ENCODE measurements at places on chromosomes 4 and X. TPM values are rescaled to one million over a fixed set of nuclear protein-coding genes. Genes with fewer than 3 reads are reported as not detected.

- no peaks in the 10 kb centered on the region for H3K27me3 ChIP-seq
- no peak for DNase-seq
- no peaks in the 10 kb centered on the region for H3K4me1 ChIP-seq
These were observed 3.8 kb downstream of the HPGDS start for GRCh38 chr4:94338681-94339351.

- no peaks in the 10 kb centered on the region for H3K36me3 ChIP-seq
- peak overlapping the region; percentile 30 for H3K27ac ChIP-seq
- no peaks in the 10 kb centered on the region for H3K27me3 ChIP-seq
- no peak overlapping the region for H3K4me3 ChIP-seq
- peak; percentile 71 for DNase-seq
These were observed 11.7 kb upstream of the PRPS2 start for GRCh38 chrX:12779534-12779933.

DNA sequence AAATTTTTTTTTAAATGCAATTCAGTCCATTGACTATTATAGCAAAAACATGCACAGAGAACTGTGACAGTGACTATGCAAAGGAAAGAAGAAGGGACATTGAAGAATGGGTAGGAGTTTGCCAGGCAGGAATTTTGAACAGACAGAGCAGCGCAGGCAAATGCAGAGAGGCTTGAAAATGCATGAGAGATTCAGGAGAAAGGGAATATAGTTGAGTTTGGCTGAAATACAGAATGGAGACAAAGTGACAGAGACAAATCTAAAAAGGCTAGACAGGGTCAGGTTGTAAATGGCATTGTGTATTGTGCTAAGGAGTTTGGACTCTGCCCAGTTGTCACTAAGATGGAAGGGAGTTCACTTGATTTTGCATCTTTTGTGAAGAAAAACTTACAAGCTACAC lies 42.4 kb upstream of the IL21 start:
- H3K4me1 ChIP-seq: no peaks in the 10 kb centered on the region
- no peak overlapping the region for H3K27ac ChIP-seq
- no peak for DNase-seq
- no peak overlapping the region for H3K4me3 ChIP-seq
- no peaks in the 10 kb centered on the region for H3K27me3 ChIP-seq

DNA sequence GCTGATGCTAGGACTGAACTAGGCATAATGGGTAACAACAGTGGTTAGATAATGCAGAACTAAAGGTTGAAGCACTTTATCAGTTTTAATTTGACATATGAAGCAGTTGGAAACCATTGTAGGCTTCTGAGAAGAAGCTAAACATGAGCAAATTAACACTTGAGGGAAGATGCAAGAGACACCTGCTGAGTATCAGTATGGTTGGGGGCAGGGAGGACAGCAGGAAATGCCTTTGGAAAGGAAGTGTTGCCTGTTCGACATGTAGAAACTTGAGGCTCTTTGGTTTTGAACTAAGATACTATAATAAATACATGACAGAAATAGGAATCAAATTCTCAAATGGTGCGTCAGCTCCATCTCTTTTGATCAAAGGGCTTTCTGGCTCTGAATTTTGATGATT lies 115.6 kb downstream of the FHIP1A start:
- H3K4me3 ChIP-seq: no peak overlapping the region
- no peaks in the 10 kb centered on the region for H3K27me3 ChIP-seq
- no peaks in the 10 kb centered on the region for H3K36me3 ChIP-seq
- H3K4me1 ChIP-seq: no peaks in the 10 kb centered on the region
- no peak for DNase-seq

- H3K4me1 ChIP-seq: peaks cover 10% of the 10 kb centered on the region
- no peak for DNase-seq
- H3K27me3 ChIP-seq: no peaks in the 10 kb centered on the region
- no peak overlapping the region for H3K27ac ChIP-seq
- peaks cover 28% of the 10 kb centered on the region for H3K36me3 ChIP-seq
- no peak overlapping the region for H3K4me3 ChIP-seq
These were observed 7.5 kb downstream of the HADH start for GRCh38 chr4:107996949-107997788.

- peaks cover 26% of the 10 kb centered on the region for H3K4me1 ChIP-seq
- peak overlapping the region; percentile 73 for H3K4me3 ChIP-seq
- H3K27ac ChIP-seq: peak overlapping the region; percentile 98
- H3K27me3 ChIP-seq: no peaks in the 10 kb centered on the region
- DNase-seq: peak; percentile 66
These were observed 884 bp downstream of the CCDC120 start for GRCh38 chrX:49059681-49060085.

DNA sequence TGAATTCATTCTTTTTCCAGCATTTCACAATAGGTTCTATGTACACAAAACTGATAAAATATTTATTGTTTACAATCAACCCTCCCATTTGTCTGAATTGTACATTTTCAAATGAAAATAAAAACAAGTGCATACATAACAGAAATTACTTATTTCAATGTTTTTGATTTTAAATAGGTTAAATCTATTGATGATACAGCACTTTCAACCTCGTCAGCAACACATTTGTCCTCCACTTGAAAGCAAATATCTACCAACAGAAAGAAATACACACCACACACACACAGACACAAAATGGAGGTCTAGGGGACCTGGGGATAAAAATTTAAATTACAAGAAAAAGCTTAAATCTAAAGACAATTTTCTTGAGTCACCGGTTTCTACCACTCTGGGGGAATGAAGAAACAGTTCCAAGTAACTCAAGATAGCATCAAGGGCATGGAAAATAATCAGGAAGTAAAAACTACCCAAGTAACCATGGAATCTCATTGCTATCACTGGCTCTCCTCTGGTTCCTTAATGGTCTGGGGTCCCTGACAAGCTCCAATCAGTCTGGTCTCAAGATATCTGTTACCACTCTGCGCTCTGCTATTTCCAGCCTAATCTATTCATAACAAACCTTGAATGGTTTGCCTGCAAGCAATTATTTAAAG lies 27.6 kb downstream of the ANKRD17 start:
- DNase-seq: no peak
- no peak overlapping the region for H3K27ac ChIP-seq
- H3K27me3 ChIP-seq: no peaks in the 10 kb centered on the region
- H3K36me3 ChIP-seq: peaks cover 13% of the 10 kb centered on the region
- no peak overlapping the region for H3K4me3 ChIP-seq
- no peaks in the 10 kb centered on the region for H3K4me1 ChIP-seq

DNA sequence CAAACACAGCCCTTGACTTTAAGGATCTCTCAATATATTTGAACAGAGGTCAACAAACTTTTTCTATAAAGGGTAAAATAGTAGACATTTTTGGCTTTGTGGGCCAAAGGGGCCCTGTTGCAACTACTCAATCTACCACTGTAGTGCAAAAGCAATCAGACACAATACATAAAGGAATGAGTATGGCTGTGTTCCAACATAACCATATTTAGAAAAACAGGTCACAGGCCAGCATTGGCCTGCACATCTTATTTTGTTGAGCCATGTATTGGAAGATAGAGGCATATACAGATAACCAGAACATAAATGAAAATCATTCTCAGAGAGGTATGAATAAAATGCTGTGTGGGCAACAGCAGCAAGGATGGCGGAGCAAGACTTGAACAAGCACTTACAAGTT lies 49.8 kb downstream of the MID1 start:
- H3K4me1 ChIP-seq: no peaks in the 10 kb centered on the region
- H3K27me3 ChIP-seq: no peaks in the 10 kb centered on the region
- H3K36me3 ChIP-seq: peaks cover 4% of the 10 kb centered on the region
- H3K4me3 ChIP-seq: no peak overlapping the region
- H3K27ac ChIP-seq: no peak overlapping the region
- no peak for DNase-seq

- H3K27me3 ChIP-seq: no peaks in the 10 kb centered on the region
- no peak overlapping the region for H3K27ac ChIP-seq
- no peak for DNase-seq
- H3K4me3 ChIP-seq: no peak overlapping the region
- peaks cover 7% of the 10 kb centered on the region for H3K4me1 ChIP-seq
These were observed 10.5 kb upstream of the GJB1 start for GRCh38 chrX:71212536-71212935.

DNA sequence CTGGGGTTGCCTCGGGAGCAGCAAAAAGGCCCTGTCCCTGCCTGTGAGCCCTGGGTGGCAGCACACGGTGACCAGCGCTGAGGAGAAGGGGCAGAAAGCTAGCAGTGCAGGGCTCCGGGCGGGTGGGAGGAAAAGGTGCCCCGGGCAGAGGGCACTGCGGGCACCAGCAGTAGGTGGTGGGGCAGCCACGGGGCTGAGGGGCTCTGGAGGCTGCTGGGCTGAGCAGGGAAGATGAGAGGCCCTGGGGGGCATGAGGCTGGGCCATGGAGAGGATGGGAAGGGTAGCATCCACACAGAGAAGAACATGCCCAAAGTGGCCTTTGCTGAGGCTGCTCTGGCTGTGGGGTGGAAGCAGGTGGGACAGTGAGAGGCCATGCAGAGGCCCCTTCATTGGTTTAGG lies 67.5 kb upstream of the NKX1-1 start:
- H3K4me1 ChIP-seq: no peaks in the 10 kb centered on the region
- no peak overlapping the region for H3K27ac ChIP-seq
- H3K4me3 ChIP-seq: no peak overlapping the region
- no peaks in the 10 kb centered on the region for H3K36me3 ChIP-seq
- no peak for DNase-seq
- peaks cover 39% of the 10 kb centered on the region for H3K27me3 ChIP-seq

- no peak overlapping the region for H3K4me3 ChIP-seq
- no peak overlapping the region for H3K27ac ChIP-seq
- peaks cover 7% of the 10 kb centered on the region for H3K4me1 ChIP-seq
These were observed 1.4 kb upstream of the CORIN start for GRCh38 chr4:47839259-47839658.

- DNase-seq: no peak
- no peaks in the 10 kb centered on the region for H3K36me3 ChIP-seq
- no peaks in the 10 kb centered on the region for H3K27me3 ChIP-seq
- no peak overlapping the region for H3K4me3 ChIP-seq
- H3K4me1 ChIP-seq: no peaks in the 10 kb centered on the region
These were observed 61.7 kb upstream of the HDAC8 start for GRCh38 chrX:72634331-72634730.

- no peaks in the 10 kb centered on the region for H3K4me1 ChIP-seq
- H3K27me3 ChIP-seq: no peaks in the 10 kb centered on the region
- H3K4me3 ChIP-seq: no peak overlapping the region
- DNase-seq: no peak
- H3K27ac ChIP-seq: no peak overlapping the region
These were observed 2265.1 kb downstream of the PCDH7 start for GRCh38 chr4:32985256-32985655.

- peaks cover 6% of the 10 kb centered on the region for H3K27me3 ChIP-seq
- H3K4me1 ChIP-seq: no peaks in the 10 kb centered on the region
- no peaks in the 10 kb centered on the region for H3K36me3 ChIP-seq
These were observed 317.2 kb downstream of the DHX15 start for GRCh38 chr4:24266951-24267722.

DNA sequence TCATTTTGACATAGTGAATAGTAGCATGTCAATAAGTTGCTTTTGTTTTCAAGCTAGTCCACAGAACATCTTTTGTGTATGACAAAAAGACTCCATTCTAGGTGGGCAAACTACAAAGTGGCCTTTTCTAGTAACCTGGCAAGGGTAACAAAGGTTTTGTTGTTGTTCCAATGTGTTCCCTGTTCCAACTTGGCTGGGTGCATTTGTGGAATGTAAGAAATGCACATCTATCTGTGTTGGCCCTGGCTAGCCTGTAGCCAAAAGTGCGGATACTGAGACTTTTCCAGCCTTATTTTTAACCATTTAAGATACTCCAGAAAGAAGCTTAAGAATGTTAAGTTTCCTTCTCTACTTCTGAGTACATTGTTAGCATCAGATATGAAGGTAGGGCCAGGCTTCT lies 118.7 kb upstream of the CHRDL1 start:
- DNase-seq: no peak
- no peaks in the 10 kb centered on the region for H3K27me3 ChIP-seq
- H3K4me3 ChIP-seq: no peak overlapping the region
- H3K36me3 ChIP-seq: no peaks in the 10 kb centered on the region
- H3K27ac ChIP-seq: no peak overlapping the region

DNA sequence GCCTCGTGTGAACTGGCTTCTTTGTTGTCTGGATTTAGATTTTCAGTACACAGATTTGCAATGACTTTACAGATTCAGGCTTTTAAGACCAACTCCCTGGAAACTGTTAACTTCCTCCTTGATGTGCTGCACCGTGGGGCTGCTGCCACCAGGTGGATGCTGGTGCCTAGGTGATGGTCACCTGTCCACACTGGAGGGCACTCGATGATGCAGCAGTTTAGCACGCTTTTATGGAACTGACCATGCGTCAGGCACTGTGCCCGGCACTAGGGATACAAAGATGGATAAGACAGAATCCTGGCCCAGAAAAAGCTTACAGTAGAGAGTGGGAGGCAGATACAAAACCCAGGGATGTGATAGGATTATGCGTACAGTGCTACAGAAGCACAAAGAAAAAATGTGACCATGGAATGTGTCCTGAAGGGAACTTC lies 180.7 kb downstream of the CEP135 start:
- H3K27me3 ChIP-seq: no peaks in the 10 kb centered on the region
- no peaks in the 10 kb centered on the region for H3K36me3 ChIP-seq
- DNase-seq: peak; percentile 56
- no peak overlapping the region for H3K4me3 ChIP-seq
- H3K4me1 ChIP-seq: no peaks in the 10 kb centered on the region

- peak overlapping the region; percentile 81 for H3K4me3 ChIP-seq
- DNase-seq: no peak
- H3K27me3 ChIP-seq: no peaks in the 10 kb centered on the region
- H3K4me1 ChIP-seq: no peaks in the 10 kb centered on the region
- H3K27ac ChIP-seq: peak overlapping the region; percentile 80
These were observed 898 bp downstream of the CMC4 start for GRCh38 chrX:155070038-155070437.

DNA sequence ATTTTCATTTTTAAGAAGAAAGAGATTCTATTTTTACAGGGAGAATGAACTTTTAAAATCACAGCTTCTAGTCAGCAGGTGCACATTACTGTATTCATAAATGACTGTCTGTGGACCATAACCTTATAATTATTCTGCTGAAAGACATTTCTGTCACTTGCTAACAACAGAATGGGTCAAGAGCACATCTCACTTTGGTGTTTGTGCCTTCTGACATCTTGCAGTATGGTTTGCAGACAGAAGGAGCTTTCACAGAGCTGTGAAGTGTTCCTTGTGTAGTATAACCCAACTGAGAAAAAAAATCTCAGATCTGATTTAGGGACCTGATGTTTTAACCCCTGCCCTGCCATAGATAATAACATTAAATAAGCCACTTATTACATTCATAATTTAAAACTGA lies 131.4 kb upstream of the CTSO start:
- H3K4me3 ChIP-seq: no peak overlapping the region
- no peaks in the 10 kb centered on the region for H3K4me1 ChIP-seq
- no peak overlapping the region for H3K27ac ChIP-seq
- H3K27me3 ChIP-seq: no peaks in the 10 kb centered on the region
- DNase-seq: no peak

GRCh38 chrX:103877571-103877970 lies 45.5 kb upstream of the RAB9B start:
- no peaks in the 10 kb centered on the region for H3K36me3 ChIP-seq
- no peaks in the 10 kb centered on the region for H3K4me1 ChIP-seq
- H3K4me3 ChIP-seq: no peak overlapping the region

Gene ATP6AP1
- polyA plus RNA-seq: 137 TPM

Gene PCSK1N
- 178 TPM for polyA plus RNA-seq

Gene ADH1A
- 1.3 TPM for polyA plus RNA-seq

Gene MAGEB5
- polyA plus RNA-seq: not detected

Gene PAGE4
- not detected for polyA plus RNA-seq

Gene TEX11
- 0.09 TPM for polyA plus RNA-seq

Gene C1QTNF7
- polyA plus RNA-seq: 3.1 TPM

Gene PRRG3
- 2.1 TPM for polyA plus RNA-seq

Gene OCIAD2
- 125 TPM for polyA plus RNA-seq

Gene TRMT44
- 13.1 TPM for polyA plus RNA-seq

Gene MSN
- 69.0 TPM for polyA plus RNA-seq

Data from large intestine (tissue), 12 donors.